ENCODE measurements at places on chromosomes 16 and 17. TPM values are rescaled to one million over a fixed set of nuclear protein-coding genes. Genes with fewer than 3 reads are reported as not detected.

GRCh38 chr16:81315271-81316175 lies 761 bp downstream of the GAN start:
- DNase-seq = no peak

- no peak for DNase-seq
Measured at GRCh38 chr16:30896261-30896888, at the start of gene CTF1. CTF1 (plus strand) TSS chr16:30896614; CDS start chr16:30896644, 30 bp downstream.

DNA sequence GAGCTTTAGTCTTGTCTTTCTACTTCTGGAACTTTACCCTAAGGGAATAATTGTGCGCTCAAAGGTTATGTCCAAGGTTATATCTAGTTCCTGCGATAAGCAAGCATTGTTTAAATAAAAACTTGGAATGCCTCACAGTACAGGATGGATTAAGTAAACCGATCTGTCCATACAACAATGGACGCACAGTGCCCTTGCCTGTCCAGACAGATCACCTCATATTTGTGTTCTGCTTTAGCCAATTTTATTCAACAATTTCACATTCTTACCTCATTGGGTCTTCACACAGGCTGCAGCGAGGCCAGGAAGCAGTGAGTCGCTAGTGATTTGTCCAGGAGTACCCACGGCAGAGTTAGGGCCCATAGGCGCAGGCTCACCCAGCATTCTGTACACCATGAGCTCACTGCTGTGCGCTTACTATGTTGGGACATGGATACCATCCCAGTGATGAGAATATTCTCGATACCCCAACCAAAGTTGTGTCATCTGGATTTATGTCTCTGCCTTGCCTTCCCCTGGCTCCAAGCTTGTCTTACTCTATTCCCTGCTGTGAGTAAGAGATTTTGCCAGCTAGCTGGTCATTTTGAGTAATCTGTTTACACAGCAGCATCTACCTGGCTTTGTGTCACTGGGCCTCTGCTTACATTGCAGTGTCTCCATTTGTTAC lies 39.8 kb downstream of the USP43 start:
- no peak for DNase-seq

GRCh38 chr16:27775254-27775653 lies 225.3 kb downstream of the KATNIP start:
- DNase-seq = no peak

- DNase-seq = no peak
Measured at GRCh38 chr16:79437764-79438751, 162.5 kb downstream of the MAF start.

DNA sequence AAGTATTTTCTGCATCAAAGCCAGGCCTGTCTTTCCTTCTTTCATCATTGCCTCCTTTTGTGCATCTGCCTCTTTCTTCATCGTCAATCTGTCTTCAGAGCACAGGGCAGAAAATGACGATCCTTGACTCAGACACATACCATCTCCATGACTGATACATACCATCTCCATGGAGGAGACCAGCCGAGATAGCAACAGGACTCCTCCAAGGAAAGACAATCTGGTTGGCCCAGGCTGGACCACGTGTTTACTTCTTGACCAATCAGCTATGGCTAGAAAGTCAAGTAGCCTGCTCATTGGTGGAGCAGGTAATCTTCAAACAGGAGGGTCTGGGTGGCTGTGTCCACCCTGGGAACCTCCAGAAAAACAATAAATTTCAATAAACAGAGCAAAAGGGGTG lies 164.6 kb downstream of the CPPED1 start:
- DNase-seq = no peak

GRCh38 chr16:28617874-28618273 lies 8.0 kb upstream of the SULT1A1 start:
- DNase-seq = no peak

- DNase-seq = no peak
Measured at GRCh38 chr17:32915245-32915644, 12.7 kb upstream of the TMEM98 start.

DNA sequence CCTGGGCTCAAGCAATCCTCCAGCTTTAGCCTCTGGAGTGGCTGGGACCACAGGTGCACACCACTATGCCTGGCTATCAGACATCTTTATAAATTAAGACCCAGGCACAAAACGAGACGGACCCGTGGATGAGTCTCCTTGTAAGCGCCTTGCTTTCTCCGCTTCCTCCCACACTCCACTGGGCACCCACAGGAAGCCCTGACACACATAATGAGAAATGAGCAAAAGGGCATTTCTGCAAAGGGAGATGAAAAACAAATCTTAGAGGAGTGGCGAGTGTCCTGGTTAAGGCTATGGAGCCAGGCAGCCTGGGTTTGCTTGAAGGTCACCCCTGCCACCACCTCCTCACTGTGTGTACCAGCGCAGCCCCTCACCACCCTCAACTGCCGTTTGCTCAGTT lies 56.3 kb downstream of the XYLT1 start:
- DNase-seq = no peak

DNA sequence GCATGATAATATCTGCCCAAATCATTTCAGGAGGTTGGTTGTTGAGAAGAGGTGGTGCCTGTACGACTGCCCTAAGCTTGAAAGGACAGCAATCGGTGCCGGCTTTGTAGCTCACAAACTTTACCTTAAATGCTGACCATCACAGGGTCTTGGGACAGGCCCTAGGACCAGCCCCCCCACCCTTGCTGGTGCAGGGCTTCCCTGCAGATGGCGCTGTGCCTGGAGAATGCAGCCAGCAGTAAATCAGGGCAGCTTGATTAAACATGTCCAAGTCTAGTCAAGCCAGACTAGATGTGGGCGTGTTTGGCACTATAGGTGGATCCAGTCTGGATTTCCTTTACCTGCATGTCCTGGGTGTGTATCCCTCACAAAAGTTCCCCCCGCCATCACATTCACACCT lies 135.5 kb upstream of the CRHR1 start:
- DNase-seq = no peak

DNA sequence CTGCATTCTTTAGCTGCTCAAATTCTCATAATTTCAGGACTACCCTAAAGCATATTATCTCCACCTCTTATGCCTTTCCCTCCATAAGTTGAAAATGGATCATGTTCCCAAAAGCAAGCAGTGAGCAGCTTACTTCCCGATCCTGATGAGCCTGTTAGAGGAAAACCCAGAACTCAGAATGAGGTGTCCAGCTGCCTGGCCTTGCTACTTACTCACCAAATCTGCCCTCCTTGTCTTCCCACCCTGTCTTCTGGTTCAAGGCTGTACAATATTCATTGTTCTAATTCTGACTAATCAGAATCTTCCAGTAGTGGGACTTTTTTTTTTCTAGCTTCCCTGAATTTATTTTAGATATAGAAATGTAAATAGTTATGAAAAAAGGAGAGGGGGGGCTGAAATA lies 10.8 kb downstream of the LYRM1 start:
- DNase-seq = no peak

DNA sequence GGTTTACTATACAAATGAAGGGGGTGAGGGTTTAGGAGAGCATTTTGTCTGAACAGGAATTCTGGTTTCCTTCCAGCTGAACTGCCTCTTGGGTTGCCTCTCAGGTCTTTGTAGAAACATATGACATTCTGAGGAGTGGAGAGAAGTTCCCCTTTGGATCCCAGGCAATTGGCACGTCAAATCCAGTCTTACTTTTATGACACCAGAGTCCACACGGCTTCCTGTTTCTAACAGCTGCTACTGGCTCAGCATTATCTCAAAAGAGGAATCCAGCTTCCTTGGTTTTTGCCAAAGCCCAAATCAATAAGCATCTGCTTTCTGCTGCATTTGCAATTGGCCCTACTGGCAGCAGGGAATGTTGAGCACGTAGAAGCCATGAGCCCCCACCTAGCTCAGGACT lies 97.6 kb upstream of the FAM20A start:
- DNase-seq = no peak

- DNase-seq = no peak
Measured at GRCh38 chr16:8430401-8430800, 159.9 kb downstream of the TMEM114 start.

DNA sequence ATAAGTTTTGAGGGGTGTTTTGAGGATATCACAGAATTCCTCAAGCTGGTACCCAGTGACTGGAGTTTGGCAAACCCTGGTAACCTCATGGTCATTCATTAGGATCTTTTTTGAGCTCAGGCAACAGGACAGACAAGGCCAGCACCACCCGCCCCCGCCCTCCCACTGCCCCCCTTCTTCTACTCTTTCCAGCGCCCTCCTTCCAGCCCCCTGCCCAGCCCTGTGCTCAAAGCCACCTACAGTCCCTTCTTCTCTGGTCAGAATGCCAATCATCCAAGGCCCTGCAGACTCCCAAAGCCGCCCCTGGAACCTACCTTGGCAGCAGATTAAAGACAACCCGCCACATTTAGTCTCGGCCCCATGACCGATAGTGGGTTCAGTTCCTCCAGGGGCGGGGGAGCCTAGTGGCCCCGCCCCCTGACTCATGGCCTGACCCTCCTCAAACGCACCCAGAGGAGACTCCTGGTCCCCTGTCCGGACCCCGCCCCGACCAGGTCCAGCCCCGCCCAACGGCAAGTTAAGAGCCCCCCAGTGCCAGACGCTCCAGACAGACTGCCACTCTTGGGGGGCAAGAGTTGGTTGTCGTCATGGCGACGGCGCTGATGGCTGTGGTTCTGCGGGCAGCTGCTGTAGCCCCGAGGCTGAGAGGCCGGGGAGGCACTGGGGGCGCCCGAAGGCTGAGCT lies at the start of gene NAGS:
TSS of gene NAGS (plus strand) at position 546 of the 684 bp plus-strand sequence. CDS start at position 588, 42 bp downstream.
- DNase-seq = no peak

DNA sequence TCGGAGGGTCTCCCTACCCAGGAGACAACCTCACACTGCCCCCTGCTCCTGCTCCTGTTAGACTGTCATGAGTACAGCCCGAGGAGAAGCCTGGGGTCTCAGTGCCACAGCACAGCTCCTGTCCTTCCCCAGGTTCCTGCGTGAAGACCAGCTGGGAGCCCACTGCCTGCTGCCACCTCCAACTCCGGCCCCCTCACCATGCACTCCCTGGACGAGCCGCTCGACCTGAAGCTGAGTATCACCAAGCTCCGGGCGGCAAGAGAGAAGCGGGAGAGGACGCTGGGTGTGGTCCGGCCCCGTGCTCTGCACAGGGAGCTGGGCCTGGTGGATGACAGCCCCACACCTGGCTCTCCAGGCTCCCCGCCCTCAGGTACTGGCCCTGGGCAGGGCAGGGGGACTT lies 16.2 kb downstream of the GLIS2 start:
- no peak for DNase-seq

DNA sequence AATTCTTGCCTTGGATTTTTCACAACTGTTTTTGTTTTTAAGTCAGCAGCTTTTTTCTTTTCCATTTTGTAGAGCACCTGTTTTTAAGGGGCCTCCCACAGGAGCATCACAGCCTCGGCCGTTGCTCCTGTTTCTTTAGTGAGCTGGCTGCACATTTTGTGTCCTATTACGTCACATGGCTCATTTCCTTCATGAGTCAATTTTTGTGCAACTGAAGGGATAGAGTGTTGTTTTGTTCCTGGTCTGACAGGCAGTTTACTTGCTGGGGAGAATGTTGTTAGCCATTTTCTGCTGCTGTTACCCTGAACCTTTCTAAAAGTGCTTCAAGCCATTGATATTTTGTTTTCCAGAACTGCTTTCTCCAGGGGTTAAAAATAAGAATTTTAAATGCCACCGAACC lies 45.0 kb upstream of the CRISPLD2 start:
- DNase-seq = peak; percentile 9

DNA sequence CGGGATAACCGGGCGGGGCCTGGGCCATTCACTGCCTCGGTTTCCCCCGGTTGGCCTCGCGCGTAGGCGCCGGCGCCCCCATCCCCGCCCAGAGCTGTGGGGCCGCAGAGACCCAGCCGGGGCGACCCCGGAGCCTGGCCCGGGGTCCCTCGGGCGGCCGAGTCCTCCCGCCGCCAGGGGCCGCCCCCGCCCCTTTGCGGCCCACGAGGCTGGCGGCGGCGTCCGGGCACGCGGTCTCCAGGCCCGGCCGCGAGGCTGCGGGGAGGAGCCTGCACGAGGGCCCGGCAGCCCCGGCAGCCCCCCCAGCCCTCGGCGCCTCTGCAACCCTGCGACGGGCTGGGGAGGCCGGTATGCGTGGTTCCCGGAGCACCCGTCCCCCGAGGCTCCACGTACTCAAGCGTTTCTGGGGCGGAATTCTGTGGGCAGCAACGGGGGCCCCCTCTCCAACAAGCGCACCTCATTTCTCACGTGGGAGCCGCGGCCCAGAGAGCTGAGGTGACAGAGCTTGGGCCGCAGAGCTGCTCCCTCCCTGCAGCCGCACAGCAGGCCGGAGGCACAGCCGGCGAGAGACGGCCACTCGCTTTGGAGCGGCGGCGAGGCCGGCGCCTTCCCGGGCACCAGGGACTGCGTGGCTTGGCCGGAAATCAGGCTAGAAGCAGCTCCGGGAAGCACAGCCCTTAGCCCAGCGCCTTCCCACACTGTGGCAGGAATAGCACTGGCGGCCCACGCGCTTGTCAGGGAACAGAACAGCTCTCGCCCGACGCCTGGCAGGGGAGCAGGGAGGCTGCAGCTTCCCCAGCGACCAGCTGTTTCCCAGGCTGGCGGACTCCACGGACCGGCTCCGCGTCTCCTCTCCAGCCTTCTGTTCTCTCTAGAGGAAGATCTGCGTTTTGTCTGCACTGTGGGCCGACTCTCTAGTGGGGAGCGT lies 867 bp upstream of the LIMD2 start:
- DNase-seq = no peak

DNA sequence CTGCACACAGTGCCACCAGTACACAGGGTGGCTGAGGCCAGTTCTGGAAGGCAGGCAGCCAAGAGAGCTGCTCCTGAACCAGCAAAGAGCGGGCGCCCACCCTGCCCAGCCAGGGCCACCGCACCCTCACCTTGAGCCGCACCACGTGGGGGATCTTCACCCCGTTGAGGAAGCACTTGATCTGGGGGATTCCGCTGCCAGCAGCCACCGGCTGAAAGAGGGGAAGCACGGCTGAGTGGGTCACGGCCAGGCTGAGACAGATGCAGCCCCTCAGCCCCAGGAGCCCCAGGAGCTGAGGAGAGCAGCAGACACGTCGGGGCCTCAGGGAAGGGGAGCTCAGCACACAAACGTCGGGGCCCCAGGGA lies 14.6 kb upstream of the CCDC154 start:
- no peak for DNase-seq

GRCh38 chr16:89534252-89534756 lies 26.1 kb downstream of the SPG7 start:
- no peak for DNase-seq

GRCh38 chr17:46766493-46767491 lies 51.7 kb downstream of the WNT3 start:
- no peak for DNase-seq

- no peak for DNase-seq
Measured at GRCh38 chr17:45347444-45347843, 30.6 kb upstream of the MAP3K14 start.

DNA sequence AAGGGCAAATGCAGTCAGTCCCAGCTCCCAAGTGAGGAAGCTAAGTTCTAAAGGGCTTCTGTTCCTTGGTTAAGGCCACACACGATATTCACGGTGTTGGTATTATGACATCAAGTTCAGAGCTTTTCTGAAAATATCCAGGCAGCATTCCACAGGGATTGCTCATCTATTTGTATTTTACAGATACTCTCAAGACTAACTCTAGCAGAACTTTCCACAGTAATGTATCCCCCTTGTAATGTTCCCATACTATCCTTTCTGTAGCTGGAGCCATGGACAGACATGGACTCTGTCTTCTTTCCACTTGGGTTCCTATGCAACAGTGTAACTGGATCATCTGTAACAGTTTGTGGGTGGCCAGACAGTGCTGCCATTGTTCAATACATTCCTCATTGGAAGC lies 13.5 kb downstream of the SDR42E1 start:
- no peak for DNase-seq

The SPNS3 gene
- 0.75 TPM for total RNA-seq

The HBQ1 gene
- total RNA-seq = 1.5 TPM

The TBC1D26 gene
- total RNA-seq = not detected

The CHST4 gene
- total RNA-seq = 1.1 TPM

The OR1A1 gene
- total RNA-seq = not detected

The RSAD1 gene
- 18.4 TPM for total RNA-seq

The CDH3 gene
- 91.2 TPM for total RNA-seq

Measured in epithelial cell of proximal tubule (primary cell).